SW 1271 (cell line): ENCODE measurements at places on chromosomes 3 and 15.

DNA sequence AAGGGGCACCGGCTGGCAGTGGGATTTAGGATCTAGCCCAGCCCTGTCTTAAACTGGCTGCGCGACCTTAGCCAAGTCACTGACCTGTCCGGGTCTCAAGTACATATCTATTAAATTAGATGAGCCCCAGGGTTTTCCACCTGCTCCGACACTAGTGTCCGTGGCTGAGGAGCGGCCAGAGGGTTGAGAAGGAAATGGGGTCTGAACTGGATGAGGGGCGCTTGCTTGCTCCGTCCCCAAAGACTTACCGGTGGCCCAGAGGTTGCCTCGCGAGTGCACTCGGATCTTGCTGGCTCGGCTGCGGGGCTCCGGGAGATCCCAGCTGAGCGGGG lies 285 bp downstream of the NMB start:
- no peak for DNase-seq

DNA sequence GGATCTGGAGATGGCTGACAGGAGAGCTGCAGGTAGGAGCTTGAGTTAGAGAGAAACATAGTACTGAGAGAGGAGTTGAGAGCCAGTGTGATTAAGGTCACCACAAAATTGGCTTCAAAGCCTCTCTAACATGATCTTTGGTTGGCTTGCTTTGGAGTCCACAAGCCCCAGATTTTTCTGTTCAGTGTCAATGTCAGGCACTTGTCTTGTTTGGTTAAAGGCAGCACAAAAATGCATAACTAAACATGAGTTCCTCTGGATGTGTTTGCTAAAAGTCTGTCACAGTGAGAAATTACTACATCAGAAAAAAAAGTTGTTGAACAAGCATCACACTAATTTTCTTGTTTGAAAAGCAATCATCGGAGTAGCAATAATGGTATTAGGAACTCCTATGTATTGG lies 440.5 kb downstream of the NTRK3 start:
- DNase-seq = no peak

DNA sequence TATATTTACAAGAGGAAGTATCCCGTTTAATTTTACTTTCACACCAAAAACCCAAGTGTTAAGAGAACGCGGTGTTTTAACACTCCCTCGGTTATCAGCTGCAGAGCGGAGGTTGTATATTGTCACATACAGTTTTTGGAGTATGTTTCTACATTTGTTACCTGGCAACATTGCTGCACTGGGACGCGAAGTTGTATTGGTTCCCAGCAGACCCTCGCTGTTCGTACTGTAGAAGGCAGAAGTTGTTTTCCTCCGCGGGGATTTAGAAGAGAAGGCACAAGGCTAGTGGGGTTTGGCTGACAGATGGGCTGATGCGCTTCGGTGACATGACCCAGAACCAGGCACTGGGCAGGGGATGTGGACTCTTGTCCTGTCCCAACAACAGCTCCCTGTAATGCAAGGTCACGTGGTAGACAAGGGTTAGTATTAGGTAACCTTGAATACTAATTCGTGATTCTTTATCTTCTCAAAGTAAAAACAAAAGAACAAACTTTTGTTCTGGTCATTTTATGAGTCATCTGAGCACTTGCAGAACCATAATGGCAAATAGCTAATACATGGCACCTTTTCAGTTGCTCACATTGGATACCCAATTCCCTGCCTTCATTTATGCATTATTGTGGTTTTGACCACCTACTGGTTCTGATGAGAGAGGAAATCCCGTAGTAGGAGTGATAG lies 230.4 kb upstream of the BHLHE40 start:
- no peak for DNase-seq

DNA sequence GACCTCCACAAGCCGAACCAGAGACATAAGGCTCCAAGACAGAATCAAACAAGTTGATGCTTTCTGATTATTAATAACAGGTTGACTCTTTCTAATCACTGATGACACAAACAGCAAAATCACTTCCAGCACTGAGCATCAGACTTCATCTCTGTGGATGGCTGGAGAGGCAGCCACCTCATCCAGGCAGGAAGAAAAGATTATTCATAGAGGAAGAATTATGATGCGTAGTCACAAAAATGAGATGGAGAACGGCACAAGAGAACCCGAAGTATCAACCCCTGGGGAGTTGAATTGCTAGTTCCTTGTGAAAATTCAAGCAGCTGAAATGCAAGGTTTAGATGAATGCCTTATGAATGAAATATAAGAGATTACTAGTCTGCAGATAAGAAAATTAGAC lies 49.9 kb upstream of the LMCD1 start:
- DNase-seq = no peak

GRCh38 chr3:146715170-146715569 lies 110.0 kb upstream of the PLSCR5 start:
- DNase-seq = no peak

DNA sequence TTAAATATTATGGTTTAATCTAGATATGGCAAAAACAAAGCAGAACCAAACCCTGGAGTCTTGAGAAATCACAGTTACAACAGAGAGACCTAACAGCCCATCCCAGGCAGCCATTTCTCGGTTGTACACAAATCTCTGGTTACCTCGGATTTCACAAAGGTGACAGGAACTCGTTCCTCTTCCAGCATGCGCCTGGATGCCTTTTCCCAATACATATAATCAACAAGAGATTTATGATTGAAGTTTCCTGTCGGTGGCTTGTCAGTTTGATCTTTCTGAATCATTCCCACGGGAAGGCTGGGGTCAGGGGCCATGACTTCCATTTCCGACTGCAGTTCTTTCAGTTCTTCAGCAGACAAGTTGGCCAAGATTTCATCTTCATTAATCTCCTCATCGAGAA lies 445 bp downstream of the LMOD3 start:
- DNase-seq = no peak
